ENCODE measurements at places on chromosomes 11 and 22.

GRCh38 chr11:45683271-45684058 is 18.0 kb upstream of the CHST1 start:
- DNase-seq, result no peak

- no peak for DNase-seq
Observed at GRCh38 chr11:127926721-127927120, 660.6 kb downstream of the ETS1 start.

GRCh38 chr11:3667149-3668035 is 3.8 kb downstream of the CHRNA10 start:
- no peak for DNase-seq

DNA sequence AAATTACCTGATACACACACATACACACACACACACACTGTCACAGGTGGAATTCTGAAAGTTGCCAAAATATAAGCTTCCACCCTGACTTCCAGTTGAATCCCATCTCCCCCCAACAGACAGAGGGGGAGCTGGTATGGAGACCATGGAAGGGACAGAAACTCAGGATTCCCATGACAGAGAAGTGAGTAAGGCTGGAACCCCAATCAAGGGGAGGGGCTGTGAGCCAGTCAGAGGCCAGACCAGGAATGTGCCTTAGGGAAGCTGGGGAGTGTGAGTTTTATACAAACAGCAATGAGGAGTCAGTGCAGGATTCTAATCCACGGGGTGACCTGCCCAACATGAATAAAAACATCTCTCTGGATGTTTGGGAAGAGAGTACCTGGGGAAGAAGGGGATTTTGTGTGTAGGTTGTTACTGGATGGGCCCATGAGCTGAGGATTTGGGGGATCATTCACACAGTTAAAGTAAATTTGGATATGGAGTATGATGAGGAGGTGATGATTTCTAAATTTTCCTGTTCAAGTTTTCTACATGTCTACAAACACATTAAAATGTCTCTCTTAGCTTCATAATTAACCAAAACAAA is 38.7 kb upstream of the TOP3B start:
- DNase-seq, result no peak

DNA sequence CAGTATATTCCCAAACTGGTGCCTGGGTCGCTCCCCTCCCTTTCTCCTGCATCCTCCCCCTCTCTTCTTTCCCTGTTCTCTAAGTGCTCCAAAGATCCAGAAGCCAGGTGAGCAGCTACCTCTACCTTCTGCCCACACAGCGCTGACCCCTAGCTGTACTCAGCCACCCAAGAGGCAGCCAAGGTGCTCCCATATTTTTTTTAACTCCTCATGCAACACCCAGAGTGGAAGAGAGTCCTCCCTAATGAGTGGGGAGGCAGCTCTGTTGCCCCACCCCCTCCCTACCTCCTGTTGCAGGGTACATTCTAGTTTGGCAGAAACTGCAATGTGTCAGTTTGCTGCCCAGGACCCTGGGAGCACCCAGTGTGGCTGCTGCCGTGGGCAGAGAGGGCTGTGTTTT is 40.2 kb downstream of the RPL27A start:
- no peak for DNase-seq

GRCh38 chr11:36153551-36153950 is 135.7 kb downstream of the COMMD9 start:
- no peak for DNase-seq

GRCh38 chr11:1218788-1219445 is 3.9 kb upstream of the MUC5B start:
- no peak for DNase-seq

- DNase-seq, result no peak
Observed at GRCh38 chr11:13786688-13787087, 118.2 kb downstream of the FAR1 start.
